ENCODE measurements at places on chromosomes 2 and 18. TPM values are rescaled to one million over a fixed set of nuclear protein-coding genes. Genes with fewer than 3 reads are reported as not detected.

GRCh38 chr2:190382851-190383250 is 25.3 kb upstream of the MFSD6 start:
- no peak for DNase-seq

GRCh38 chr2:121282800-121283385 is 2.1 kb downstream of the TFCP2L1 start:
- no peak for DNase-seq

DNA sequence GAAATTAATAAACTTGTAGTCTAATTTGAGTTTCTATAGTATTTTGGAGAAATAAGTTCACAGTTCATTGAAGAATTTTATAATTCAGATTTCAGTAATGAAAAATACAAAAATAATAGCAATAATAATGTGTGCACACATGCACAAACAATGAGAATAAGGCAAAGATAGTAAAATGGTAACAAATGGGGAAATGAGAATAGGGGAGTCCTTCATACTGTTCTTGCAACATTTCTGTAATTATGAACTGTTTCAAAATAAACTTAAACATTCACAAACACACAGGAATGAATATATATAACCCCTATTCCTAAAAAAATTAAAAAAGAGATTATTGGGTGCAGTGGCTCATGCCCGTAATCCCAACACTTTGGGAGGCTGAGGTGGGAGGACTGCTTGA is 63.9 kb downstream of the SPRED2 start:
- no peak for DNase-seq

FMNL2 gene
- total RNA-seq = 70.7 TPM

HOXD10 gene
- total RNA-seq = not detected

GRCh38 chr2:11553661-11554398 is 20.0 kb downstream of the GREB1 start:
- no peak for DNase-seq

GRCh38 chr2:215895330-215895729 is 118.0 kb downstream of the MREG start:
- no peak for DNase-seq

ITGA4 gene
- total RNA-seq = 24.9 TPM

DNA sequence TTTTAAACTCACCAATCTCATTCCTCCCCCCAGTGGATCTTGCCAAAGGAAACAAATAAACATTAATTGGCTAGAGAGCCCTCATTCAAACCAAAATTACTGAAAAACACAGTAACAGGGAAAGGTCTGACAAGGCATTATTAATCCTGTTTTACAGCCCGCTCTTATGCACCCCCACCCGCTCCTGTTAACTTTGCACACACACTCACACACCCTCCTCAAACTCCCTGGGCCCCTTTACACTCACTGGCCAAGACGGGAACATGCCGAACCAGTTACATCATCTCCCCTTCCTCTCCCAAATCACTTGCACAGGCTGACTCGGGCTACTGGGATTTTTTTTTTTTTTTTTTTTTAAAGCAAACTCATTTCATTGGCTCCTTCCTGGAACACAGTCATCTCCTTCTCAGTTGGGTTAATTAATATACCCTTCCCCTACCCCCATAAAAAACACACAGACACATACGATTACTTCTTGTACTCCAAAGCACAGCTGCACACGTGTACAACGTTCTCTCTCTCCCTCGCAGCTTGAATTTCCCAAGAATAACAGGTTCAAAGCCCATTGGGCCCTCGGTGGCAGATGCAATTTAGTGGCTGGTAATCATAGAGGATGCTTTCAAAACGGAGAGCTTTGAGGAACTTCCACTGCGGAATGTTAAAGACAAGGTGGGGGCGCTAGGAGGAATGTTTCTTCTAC is 31.8 kb downstream of the KLF7 start:
- no peak for DNase-seq

GRCh38 chr2:10002109-10002508 is 41.2 kb upstream of the KLF11 start:
- DNase-seq = no peak

- DNase-seq = no peak
These were observed 427.9 kb downstream of the GALR1 start for GRCh38 chr18:77677536-77677935.

DNA sequence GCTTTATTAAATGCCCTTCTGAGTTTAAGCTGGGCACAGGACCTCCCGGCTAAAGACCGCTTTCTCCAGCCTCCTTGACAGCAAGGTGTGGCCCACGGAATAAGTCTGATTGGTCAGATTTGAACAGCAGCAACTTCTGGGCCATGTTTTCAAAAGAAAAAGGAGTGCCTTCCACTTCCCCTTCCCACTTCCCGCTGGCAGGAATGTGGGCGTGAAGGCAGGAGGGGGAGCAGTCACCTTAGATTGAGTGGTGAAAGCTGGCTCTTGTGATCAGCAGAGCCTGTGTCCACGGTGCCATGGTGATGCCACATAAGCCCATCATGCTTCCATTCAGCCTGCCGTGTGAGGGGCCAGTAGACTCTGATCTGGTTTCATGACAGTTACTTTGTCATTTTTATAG is 136.6 kb upstream of the GLI2 start:
- no peak for DNase-seq
